Neural crest cell (in vitro differentiated cells): ENCODE measurements at places on chromosomes 4 and X.
A peak's percentile ranks its signal among the peaks of the same experiment; 100 is the strongest.

DNA sequence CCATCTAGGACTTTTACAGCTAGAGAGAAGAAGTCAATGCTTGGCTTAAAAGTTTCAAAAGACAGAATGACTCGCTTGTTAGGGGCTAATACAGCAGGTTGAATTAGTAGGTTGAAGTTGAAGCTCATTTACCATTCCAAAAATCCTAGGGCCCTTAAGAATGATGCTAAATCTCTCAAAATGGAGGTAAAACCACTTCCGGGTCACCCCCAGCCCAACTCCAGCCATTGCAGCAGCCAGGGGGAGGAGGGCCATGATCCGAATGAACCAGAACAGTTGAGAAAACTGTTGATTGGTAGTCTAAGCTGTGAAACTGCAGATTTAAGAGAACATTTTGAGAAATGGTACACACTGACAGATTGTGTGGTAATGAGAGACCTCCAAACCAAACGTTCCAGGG, 245.4 kb downstream of the HNRNPD start:
- DNase-seq, result no peak
- no peak overlapping the region for H3K4me3 ChIP-seq
- no peak overlapping the region for H3K27ac ChIP-seq
- H3K36me3 ChIP-seq, result no peaks in the 10 kb centered on the region
- peaks cover 2% of the 10 kb centered on the region for H3K27me3 ChIP-seq
- peaks cover 13% of the 10 kb centered on the region for H3K4me1 ChIP-seq

DNA sequence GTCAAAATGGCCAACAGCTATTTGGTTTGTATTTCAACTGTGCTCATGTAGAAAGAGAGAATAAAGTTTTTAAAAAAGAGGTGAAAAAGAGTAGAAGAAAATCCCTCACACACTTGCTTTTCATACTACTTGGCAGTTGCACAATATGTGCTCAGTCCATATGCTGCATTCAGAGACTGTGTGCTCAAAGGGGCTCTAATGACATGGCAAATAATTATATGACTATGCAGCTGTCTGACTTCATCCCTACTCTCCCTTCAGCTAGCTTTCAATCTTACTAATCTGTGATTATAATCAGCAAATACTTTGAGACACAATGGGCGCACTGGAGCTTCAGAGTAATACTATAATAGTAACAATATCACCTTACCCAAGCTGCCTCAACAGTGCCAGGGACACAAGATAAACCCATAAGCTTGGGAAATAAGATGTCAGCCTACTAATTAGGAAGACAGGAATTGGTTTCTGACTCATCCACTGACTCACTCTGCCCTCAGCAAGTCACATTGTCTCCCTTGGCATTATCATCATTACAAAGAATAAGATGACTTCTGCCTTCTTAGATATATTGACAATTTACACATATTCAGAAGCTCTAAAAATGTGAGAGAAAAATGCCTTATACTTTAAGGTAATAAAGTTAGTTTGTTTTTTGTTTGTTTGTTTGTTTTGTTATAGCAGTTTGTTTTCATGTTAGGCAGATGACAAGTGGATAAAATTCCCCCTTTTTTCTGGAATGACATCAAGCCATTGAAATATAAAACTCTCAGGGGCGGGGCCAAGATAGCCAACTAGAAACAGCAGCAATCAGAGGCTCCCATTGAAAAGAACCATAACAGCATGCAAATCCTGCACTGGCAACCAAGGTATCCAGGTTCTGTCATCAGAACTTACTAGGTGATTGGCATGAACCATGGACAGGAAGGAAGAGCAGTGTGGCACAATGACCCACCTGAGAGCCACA, 311.6 kb downstream of the FAM133A start:
- H3K27ac ChIP-seq, result no peak overlapping the region
- no peaks in the 10 kb centered on the region for H3K4me1 ChIP-seq
- DNase-seq, result no peak
- H3K4me3 ChIP-seq, result no peak overlapping the region

DNA sequence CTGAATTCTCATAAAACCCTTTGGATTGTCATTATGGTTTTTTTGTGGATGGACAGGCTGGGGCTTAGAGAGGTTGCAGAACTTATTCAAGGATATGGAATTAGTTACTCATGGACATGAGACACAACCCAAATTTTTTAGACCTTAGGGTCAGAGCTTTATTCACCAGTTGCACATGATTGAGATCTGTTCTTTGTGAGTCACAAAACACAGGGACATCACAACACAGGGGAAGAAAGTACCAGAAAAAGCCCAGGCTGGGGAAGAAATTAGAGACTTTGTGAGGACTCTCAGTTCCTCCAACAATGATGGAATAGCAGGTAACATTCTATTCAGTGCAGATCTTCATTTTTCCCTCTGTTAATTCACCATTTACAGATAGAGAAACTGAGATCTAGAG, 602.4 kb upstream of the CPEB2 start:
- H3K36me3 ChIP-seq, result no peaks in the 10 kb centered on the region
- no peaks in the 10 kb centered on the region for H3K27me3 ChIP-seq
- H3K4me1 ChIP-seq, result no peaks in the 10 kb centered on the region
- H3K27ac ChIP-seq, result no peak overlapping the region

DNA sequence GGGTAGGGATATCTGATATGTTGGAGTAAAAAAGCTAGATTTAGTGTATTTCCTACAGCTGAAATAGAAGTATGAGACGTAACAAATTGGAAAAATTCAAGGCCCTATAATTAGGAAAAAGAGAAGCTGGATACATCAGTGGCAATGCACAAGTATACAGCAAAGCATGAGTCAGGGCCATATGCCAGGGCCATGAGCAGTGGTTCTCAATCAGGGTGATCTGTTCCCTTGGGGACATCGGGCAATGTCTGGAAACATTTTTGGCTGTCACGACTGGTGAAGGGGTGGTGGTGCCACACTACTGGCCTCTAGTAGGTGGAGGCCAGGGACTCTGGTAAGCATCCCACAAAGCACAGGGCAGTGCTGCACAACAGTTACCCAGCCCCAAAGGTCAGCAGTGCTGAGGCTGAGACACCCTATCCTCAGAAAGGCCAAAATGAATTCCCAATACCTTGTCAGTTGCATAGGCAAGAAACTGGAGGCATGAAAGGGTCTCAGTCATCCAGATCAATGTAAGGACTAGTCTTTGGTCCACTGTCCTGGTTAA, 36.8 kb upstream of the NAP1L5 start:
- peak overlapping the region; percentile 35 for H3K27ac ChIP-seq
- no peaks in the 10 kb centered on the region for H3K27me3 ChIP-seq
- H3K4me1 ChIP-seq, result peaks cover 3% of the 10 kb centered on the region
- no peak overlapping the region for H3K4me3 ChIP-seq
- no peak for DNase-seq
- H3K36me3 ChIP-seq, result peaks cover 8% of the 10 kb centered on the region

DNA sequence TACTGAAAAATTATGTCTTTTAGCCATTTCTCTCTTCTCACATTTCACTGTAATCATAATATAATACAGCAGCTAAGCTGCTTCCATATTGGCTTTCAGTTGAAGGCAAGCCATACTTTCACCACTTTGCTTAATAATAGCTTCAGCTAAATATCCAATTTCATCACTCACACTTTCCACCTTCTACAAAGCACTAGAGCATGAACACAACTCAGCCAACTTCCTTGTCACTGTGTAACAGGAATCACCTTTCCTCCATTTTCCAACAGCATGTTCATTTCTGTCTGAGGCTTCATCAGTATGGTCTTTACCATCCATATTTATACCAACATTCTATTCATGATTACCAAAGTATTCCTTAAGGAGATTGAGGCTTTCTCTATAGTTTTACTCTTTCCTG, 219.8 kb upstream of the CTSO start:
- DNase-seq, result no peak
- no peaks in the 10 kb centered on the region for H3K36me3 ChIP-seq
- no peak overlapping the region for H3K27ac ChIP-seq
- H3K27me3 ChIP-seq, result no peaks in the 10 kb centered on the region
- H3K4me3 ChIP-seq, result no peak overlapping the region

GRCh38 chr4:109614015-109614414, 54.0 kb downstream of the MCUB start:
- no peak overlapping the region for H3K27ac ChIP-seq
- no peaks in the 10 kb centered on the region for H3K27me3 ChIP-seq
- no peak for DNase-seq
- H3K4me1 ChIP-seq, result peaks cover 3% of the 10 kb centered on the region
- no peak overlapping the region for H3K4me3 ChIP-seq

DNA sequence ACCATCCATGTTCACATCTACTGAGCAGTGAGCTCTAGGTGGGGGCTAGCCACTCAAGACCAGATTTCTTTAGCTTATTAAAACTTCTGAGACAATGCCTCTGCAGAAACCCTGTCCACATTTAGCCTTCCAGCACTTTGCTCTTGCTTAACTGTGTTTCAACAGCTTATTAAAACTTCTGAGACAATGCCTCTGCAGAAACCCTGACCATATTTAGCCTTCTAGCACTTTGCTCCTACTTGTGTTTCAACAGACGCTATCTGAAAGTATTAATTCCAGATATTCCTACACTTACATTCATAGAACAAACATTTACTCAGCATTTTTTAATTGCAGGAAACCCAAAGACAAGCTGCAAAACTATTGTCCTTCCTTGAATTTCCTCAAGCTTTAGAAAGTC, 91.9 kb downstream of the SEL1L3 start:
- H3K27ac ChIP-seq, result no peak overlapping the region
- H3K4me3 ChIP-seq, result no peak overlapping the region
- H3K4me1 ChIP-seq, result no peaks in the 10 kb centered on the region

DNA sequence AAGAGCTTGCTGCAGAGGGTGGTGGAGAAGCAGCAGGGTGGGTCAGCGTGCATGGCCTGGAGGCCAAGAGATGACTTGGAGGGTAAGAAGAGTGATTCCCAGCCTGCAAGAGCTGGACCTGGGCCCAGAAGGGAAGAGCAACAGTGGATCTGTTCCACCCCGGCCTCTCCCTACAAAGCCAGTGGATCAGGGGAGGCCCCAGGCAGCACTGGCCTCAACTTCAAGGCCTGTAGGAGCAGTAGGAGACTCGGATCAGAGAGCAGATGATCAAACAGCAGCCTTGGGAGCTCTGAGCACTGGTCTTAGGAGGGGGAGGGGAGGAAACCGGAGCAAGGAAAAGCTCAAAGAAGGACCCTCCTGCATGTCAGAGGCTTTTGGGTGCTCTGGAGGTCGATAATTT, 7.6 kb downstream of the L1CAM start:
- H3K36me3 ChIP-seq, result peaks cover 9% of the 10 kb centered on the region
- H3K4me3 ChIP-seq, result peak overlapping the region; percentile 83
- H3K27ac ChIP-seq, result peak overlapping the region; percentile 58
- no peak for DNase-seq
- H3K4me1 ChIP-seq, result peaks cover 56% of the 10 kb centered on the region
- peaks cover 11% of the 10 kb centered on the region for H3K27me3 ChIP-seq

DNA sequence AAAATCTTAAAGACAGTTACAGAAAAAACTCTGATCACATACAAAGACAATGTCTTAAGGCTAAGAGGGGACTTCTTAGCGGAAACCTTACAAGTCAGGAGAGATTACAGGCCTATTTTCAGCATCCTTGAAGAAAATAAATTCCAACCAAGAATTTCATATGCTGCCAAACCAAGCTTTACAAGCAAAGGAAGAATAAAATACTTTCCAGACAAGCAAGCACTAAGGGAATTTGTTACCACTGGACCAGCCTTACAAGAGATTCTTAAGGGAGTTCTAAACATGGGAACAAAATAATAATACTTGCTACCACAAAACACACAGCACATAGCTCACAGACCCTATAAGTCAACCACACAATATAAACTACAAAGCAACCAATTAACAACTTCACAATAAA, 255.8 kb upstream of the ZFP42 start:
- no peak for DNase-seq
- no peaks in the 10 kb centered on the region for H3K4me1 ChIP-seq
- no peak overlapping the region for H3K27ac ChIP-seq

- no peak overlapping the region for H3K27ac ChIP-seq
- H3K36me3 ChIP-seq, result no peaks in the 10 kb centered on the region
- H3K4me3 ChIP-seq, result no peak overlapping the region
- no peaks in the 10 kb centered on the region for H3K4me1 ChIP-seq
- no peak for DNase-seq
Measured at GRCh38 chr4:73894001-73894400, 24.8 kb downstream of the CXCL1 start.

GRCh38 chrX:13759152-13759718, 24.7 kb downstream of the OFD1 start:
- H3K36me3 ChIP-seq, result peaks cover 11% of the 10 kb centered on the region
- H3K27ac ChIP-seq, result no peak overlapping the region
- H3K27me3 ChIP-seq, result no peaks in the 10 kb centered on the region
- no peak overlapping the region for H3K4me3 ChIP-seq
- peaks cover 9% of the 10 kb centered on the region for H3K4me1 ChIP-seq

DNA sequence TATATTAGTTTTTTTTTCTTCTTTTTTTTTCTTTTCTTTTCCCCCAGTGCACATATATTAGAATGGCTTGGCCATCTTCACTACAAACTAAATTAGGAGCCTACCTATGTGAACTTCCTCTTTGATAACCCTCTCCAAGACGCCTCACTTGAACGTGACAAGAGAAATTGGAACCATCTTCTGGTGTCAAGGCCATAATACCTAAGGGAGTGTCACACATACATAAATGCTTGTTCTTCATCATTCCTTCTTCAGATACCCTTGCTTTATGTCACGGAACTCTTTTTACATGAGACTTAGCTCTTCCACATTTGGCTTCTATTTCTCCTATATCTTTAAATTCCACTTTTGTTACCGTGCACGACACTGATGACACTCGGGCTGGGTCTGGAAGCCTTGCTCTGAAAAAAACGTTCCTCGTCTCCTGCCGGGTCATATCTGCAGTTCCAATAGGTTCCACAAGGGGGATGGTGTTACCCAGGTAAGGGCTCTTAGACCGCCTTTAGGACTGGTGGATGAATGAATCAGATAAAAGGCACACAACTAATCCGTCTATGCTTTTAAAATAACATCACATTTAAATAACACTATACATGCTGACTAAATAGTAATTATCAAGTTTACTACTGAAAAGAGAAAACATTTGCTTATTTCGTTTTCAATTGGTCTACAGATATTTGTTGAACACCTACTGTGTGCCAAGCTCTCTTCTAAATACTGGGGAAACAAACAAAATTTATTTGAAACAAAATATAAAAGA, 19.9 kb downstream of the DGAT2L6 start:
- H3K27me3 ChIP-seq, result peaks cover 2% of the 10 kb centered on the region
- no peak overlapping the region for H3K27ac ChIP-seq
- H3K4me3 ChIP-seq, result no peak overlapping the region
- H3K36me3 ChIP-seq, result no peaks in the 10 kb centered on the region
- H3K4me1 ChIP-seq, result no peaks in the 10 kb centered on the region
- peak; percentile 48 for DNase-seq

- no peak overlapping the region for H3K27ac ChIP-seq
- H3K4me3 ChIP-seq, result no peak overlapping the region
- no peaks in the 10 kb centered on the region for H3K4me1 ChIP-seq
- H3K36me3 ChIP-seq, result no peaks in the 10 kb centered on the region
- DNase-seq, result no peak
- peaks cover 2% of the 10 kb centered on the region for H3K27me3 ChIP-seq
Measured at GRCh38 chrX:4850312-4850711, 1136.9 kb upstream of the PRKX start.

DNA sequence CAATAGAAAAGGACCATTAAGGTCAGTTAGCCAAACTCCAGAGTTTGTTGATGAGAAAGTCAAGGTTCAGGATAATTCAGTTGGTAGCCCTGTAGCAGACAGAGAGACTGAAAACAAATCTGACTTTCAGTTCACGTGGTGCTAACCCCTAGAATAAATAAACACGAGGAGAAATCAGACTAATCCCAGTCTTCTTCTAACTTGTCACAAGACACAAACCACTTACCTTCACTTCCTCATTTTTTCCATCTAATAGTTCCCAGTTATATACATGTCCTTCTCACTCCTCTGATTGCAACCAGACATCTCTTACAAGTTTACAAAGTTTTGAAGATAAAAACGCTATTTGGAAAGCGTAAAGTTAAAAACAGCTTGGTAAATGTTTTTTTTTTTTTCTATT, 7.7 kb downstream of the TLR7 start:
- H3K27ac ChIP-seq, result no peak overlapping the region
- peaks cover 17% of the 10 kb centered on the region for H3K4me1 ChIP-seq
- no peak overlapping the region for H3K4me3 ChIP-seq
- no peaks in the 10 kb centered on the region for H3K36me3 ChIP-seq
